ENCODE measurements at places on chromosomes 7 and 10.

- DNase-seq = no peak
These were observed 154.8 kb downstream of the CHN2 start for GRCh38 chr7:29349362-29349761.

DNA sequence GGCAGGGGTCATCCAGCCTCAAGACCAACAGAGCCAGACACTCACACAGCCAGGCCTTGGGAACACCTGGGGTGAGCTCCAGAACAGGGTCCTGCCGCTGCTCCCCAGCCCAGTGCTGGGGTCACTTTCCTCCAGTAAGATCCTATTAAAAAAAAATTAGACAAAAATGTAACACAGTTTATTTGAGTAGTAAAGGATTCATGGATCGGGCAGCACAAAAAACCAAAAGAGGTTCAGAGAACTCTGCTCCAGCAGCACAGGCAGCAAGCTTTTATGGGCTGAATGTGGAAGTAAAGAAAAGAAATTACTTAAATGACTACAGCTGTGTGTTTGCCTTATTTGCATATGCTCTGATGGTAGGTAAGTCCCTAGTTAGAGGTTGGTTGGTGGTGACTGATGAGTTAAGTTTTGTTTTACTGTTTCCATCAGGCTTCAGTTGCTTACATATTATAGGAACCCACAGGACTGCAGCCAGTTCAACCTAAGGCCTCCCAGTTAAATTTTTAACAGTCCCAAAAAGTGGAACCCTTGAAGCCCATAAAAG is 80.5 kb upstream of the FGFR2 start:
- DNase-seq = peak; percentile 23

DNA sequence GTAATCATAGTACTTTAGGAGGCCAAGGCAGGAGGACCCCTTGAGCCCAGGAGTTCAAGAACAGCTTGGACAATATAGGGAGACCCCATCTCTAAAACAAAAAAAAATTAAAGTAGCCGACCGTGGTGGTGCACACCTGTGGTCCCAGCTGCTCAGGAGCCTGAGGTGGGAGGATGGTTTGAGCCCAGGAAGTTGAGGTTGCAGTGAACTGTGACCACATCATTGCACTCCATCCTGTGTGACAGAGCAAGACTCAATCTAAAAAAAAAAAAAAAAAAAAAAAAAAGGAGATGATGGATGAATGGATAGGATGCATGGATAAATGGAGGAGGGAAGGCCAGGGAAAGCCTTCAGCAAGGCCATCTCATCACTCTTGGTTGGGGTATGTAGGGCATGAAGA is 33.4 kb upstream of the BMPR1A start:
- no peak for DNase-seq

DNA sequence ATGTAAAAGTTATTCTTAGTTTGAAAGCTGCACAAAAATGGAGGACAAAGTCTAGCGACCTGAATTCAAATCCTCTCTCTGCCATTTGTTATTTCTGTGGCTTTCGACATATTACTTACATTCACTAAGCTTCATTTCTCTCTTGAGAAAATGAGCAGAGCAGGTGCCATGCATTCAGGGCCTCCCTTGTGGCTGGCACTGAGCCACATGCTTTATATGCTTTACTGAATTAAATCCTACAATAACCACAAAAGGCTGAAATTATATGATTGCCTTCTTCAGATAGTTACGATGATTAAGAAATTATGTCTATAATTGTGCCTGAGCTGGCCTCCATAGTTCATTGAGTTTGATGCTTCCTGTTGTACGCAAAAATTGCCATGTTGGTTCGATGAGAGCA is 98.7 kb downstream of the NPSR1 start:
- DNase-seq = no peak

GRCh38 chr7:2169923-2170575 is 62.7 kb downstream of the MAD1L1 start:
- no peak for DNase-seq

DNA sequence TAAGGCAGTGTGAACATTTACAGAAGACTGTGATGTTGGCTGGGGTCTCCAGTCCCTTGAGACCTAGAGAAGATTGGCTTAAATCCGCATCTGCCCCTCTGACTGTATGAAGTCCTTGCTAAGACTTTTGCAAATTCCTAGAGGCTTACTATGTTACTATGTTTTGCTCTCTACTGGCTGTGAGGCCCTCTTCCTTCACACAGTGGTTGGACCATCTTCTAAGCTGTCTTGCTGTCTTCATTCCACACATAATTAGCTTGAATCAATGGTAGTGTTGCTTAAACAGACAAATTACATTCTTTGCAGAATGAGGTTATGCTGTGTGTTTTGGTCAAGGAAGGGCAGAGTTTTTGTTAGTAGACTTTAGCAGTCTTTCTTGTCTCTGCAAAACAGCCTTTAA is 658.0 kb downstream of the TYW1 start:
- no peak for DNase-seq

DNA sequence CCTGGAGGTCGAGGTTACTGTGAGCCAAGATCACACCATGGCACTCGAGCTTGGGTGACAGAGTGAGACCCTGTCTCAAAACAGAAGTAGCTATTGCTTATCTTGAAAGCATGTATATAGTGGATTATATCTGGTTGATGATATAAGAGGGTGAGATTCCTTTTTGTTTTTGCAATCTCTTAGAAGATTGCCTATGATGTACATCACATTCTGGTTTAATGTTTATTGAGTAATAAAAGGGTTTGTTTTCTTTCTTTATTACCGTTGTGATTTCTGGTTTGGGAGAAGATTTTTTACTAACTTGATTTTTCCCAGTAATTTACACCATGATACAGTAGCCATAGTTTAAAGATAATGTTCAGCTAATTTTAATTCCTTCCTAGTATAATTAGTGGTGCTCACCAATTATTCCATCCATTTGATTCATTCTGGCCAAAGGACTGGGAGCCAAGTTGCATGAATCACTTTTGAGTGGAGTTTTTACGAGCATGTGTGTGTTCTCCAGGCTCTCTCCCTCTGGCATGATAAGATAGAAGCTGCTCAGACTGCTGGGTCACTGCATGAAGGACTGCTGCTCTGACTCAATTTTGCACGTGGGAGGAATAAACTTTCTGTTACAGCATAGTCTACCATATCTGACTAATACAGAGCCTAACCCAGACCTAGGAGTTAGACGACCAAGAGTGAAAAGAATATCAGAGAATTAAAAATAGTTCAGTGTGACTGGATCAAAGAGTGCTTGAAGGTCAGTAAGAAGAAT is 13.5 kb upstream of the TSPAN13 start:
- no peak for DNase-seq

- DNase-seq = no peak
These were observed 83.1 kb downstream of the STRA8 start for GRCh38 chr7:135316648-135317313.

GRCh38 chr7:77549106-77549870 is 12.2 kb downstream of the PTPN12 start:
- DNase-seq = no peak

DNA sequence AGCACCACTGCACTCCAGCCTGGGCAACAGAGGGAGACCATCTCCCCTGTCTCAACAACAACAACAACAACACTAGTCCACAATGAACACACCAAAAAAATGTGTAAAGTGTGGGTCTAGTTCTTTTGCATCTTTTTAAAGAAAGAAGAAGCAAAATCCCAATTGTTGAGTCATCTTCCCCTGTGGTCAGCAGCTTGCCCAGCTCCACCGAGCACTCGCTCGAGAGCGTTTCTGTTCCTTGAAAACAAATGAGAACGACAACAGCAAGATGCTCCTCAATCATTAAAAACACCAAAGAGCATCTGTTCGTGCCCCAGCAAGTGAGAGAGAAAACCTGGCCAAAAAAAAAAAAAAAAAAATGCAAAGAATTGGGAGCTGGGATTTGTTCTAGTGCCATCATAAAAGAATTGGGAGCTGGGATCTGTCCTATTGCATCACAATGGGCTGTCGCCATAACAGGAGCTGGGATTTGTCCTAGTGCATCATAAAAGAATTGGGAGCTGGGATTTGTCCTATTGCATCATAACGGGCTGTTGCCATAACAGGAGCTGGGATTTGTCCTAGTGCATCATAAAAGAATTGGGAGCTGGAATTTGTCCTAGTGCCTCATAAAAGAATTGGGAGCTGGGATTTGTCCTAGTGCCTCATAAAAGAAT is 118.1 kb downstream of the PTPRN2 start:
- DNase-seq = no peak

- DNase-seq = no peak
These were observed 150.8 kb upstream of the NPS start for GRCh38 chr10:127398140-127398970.

- DNase-seq = no peak
These were observed 7.7 kb downstream of the ZPBP start for GRCh38 chr7:50085344-50085743.

DNA sequence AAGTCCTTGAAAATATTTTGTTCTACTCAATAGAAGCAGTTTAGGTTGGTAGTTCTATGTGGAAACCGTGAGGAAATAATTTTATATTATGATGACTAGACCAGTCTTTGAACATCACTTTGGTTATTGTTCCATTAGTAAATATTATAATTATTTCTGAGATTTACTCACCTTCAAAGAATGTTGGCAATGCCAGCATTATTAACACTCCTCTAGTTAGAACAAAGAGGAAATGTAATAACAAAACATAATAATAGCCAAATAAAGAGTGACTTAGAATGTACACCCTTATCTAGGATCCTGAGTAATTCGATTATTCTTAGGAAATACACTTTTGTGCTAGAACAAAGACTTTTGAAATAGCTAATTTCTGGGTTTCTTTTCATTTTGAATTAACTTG is 121.1 kb downstream of the CFTR start:
- DNase-seq = no peak

- no peak for DNase-seq
These were observed 33.8 kb upstream of the FZD8 start for GRCh38 chr10:35675846-35676245.

Measured in GM18507 (cell line).